ENCODE measurements at places on chromosomes 11 and 22.

DNA sequence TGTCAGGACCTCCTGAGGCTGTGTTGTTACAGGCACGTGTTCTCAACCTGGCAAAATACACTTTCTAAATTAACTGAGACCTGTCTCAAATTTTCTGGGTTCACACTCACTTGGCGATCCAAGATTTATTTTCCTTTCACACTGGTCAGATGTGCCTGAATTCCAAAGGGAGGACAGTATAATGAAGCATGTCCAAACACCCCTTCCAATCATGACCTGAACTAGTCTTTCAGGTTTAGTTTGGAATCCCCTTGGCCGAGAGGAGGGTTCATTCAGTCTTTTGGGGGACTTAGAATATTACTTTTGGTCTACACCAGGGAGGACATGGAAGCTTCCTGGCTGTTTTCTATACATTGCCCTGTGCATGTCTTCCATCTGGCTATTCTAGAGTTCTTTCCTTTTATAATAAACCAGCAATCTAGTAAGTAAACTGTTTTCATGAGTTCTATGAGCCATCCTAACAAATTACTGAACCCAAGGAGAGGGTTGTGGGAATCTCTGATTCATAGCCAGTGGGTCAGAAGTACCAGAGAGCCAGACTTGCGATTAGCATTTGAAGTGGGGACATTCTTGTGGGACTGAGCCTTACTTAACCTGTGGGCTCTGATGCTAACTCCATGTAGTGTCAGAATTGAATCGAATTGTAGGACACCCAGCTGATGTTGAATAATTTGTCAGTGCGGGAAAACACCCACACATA, 14.8 kb upstream of the TMEM216 start:
- no peak overlapping the region for H3K27ac ChIP-seq
- no peaks in the 10 kb centered on the region for H3K4me1 ChIP-seq
- DNase-seq: no peak
- H3K4me3 ChIP-seq: no peak overlapping the region

DNA sequence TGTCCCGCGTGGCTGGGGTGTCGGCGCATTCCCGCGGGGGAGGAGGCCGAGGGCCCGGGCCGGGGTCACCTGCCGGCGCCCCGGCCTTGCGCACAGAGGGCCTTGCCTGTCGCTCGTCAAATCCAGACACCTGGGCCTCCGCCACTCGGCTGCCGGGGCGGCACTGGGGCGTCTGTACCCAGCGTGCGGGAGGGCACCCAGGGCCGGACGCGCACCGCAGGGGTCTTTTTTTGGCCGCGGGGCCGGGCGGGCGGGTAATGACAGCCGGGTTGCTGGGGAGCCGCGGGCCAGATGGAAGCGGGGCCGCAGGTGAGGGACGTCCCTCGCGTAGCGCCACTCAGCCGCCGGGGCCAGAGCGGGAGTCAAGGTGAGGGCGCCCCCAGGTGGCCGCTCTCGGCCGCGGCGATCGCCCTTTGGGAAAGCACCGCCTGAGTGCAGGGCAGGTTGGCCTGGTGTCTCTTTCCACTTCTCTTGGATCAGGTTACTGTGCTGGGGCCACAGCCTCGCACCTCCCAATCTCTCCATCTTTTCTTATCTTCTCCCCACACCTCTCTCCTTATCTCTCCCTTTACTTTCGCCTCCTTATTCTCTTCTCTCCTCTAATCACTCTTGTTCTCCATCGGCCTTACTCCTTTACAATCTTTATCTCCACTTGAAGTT, 3.5 kb downstream of the PHLDB1 start:
- no peaks in the 10 kb centered on the region for H3K36me3 ChIP-seq
- H3K27me3 ChIP-seq: no peaks in the 10 kb centered on the region
- no peak for DNase-seq
- H3K4me1 ChIP-seq: peaks cover 11% of the 10 kb centered on the region
- peak overlapping the region; percentile 35 for H3K27ac ChIP-seq

DNA sequence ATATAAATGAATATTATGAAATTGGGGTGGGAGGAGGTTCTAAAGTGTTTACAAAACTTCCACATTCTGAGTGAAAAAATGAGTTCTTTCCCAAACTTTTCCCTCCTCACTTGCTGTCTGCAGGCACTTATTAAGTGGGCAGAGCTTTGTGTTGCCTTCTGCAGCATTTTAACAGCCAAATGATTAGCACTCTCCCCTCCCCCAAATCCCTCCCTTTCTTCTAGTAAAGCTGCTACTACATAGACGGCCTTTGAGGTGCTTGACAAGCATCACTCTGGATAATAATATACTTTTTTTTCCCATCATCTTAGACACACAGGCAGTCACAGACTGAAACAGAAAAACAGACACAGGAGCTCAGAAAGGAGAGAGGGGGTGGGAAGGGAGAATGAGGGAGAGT, 493.5 kb downstream of the DLG2 start:
- no peaks in the 10 kb centered on the region for H3K27me3 ChIP-seq
- no peak overlapping the region for H3K27ac ChIP-seq
- no peak overlapping the region for H3K4me3 ChIP-seq
- no peak for DNase-seq
- H3K4me1 ChIP-seq: no peaks in the 10 kb centered on the region
- no peaks in the 10 kb centered on the region for H3K36me3 ChIP-seq

DNA sequence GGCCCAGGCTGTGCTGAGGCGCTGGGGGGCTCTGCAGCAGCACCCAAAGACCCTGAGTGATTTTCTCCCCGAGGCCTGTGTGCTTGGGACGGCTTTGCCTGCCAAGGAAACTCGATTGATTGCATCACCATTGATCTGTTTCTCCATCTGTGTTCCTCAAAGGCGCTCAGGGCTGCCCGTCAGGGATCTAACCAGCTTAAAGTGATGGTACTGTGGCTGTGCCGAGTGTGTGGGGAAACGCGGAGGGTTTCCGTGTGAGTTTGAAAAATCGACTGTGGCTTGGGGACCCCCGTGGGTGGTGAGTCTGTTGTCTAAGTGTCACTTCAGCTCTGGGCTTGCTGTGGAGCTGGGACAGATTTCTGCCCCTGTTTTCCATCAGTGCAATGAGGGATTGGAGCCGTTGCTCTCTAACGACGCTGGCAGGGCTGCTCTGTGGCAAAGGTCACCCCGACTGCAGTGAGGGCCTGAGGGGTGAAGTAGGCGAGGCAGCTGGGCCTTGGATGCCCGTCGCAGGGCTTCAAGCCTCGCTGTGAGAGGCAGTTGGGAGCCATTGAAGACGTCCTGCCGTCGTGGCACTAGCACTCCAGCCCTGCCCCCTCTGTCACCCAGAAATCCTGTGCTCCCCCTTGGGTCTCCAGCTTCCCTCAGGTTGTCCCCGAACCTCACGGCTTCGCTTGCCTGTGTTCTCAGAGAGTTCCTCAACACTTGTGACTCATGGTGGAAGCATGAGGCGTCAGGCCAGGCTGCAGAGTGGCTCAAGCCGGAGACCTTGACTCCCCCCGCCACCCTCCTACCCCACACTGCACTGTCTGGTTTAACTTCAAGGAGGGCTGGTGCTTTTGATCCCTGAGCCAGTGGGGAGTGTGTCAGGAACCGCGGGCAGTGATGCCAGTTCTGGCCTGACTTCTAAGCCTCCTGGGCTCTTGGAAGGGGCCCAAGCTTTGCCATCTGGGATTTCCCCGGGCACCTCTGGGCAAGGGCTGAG, 21.8 kb downstream of the CACNA1I start:
- no peak for DNase-seq
- peaks cover 23% of the 10 kb centered on the region for H3K4me1 ChIP-seq
- no peak overlapping the region for H3K4me3 ChIP-seq
- H3K36me3 ChIP-seq: no peaks in the 10 kb centered on the region
- H3K27ac ChIP-seq: peak overlapping the region; percentile 66

DNA sequence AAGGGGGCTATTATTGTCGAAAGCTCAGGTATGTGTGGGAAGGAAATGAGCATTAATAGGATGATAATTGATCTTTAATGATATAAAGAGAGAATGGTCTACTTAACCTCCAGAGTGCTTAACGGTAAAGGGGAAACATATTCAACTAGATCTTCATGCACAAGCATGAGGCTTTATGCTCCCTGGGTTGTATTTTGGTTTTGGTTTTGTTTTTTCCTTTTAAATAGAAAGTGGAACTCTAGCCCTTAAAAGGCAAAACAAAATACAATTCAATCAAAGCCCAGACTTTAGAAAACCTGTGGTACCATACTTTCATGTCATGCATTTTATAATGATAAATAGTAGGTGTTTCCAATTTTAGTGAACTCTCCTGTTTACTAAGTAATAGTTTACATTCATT, 622.7 kb downstream of the METTL15 start:
- no peak overlapping the region for H3K27ac ChIP-seq
- DNase-seq: no peak
- H3K27me3 ChIP-seq: no peaks in the 10 kb centered on the region
- no peaks in the 10 kb centered on the region for H3K4me1 ChIP-seq
- no peak overlapping the region for H3K4me3 ChIP-seq
- no peaks in the 10 kb centered on the region for H3K36me3 ChIP-seq

DNA sequence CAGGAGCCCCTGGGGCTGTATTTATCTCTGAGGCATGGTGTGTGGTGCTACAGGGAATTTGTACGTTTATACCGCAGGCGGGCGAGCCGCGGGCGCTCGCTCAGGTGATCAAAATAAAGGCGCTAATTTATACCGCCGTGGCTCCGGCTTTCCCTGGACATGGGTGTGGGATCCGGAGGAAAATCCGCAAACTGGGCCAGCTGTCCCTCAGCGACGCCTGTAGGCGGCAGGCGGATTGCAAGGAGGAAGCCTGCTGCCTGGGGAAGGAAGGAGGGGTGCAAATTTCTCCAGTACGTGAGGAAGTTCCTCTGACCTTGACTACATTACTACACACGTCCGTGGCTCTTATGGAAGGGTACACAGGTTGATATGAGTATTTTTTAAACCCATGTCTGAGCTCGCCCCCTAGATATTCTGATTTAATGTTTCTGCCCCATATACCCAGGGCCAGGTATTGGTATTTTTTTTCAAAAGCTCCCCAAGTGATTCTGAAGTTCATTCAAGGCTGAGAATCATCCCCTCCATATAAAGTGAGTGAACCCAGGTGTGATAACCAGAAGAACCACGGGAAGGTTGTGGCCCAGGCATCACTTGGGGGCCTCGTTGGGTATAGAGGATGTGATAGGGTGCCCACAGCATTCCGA, 2.8 kb downstream of the MYOD1 start:
- no peak overlapping the region for H3K4me3 ChIP-seq
- DNase-seq: no peak
- H3K27me3 ChIP-seq: peaks cover 22% of the 10 kb centered on the region

GRCh38 chr11:2363577-2364370, 13.3 kb upstream of the CD81 start:
- DNase-seq: no peak
- H3K27me3 ChIP-seq: no peaks in the 10 kb centered on the region
- H3K4me3 ChIP-seq: no peak overlapping the region
- H3K4me1 ChIP-seq: no peaks in the 10 kb centered on the region
- no peak overlapping the region for H3K27ac ChIP-seq
- no peaks in the 10 kb centered on the region for H3K36me3 ChIP-seq

DNA sequence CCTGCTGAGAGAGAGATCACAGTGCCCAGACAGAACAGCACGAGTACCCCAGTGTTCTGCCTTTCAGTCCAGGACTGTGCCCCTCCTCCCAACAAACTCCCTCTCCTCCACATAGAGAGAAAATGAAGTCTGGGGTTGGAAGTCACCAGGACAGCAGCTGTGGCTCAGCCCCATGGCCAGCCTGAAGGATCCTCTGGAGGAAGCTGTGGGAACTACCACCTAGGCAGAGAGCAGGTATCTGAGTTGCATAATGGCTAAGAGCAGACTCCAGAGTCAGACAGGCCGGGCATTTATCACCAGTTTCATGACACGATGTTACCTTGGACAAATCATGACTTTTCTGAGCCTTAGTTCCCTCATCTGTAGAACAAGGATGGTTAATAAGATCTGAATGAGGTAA, 61.2 kb upstream of the RRAS2 start:
- DNase-seq: no peak
- no peak overlapping the region for H3K4me3 ChIP-seq
- H3K27me3 ChIP-seq: no peaks in the 10 kb centered on the region

DNA sequence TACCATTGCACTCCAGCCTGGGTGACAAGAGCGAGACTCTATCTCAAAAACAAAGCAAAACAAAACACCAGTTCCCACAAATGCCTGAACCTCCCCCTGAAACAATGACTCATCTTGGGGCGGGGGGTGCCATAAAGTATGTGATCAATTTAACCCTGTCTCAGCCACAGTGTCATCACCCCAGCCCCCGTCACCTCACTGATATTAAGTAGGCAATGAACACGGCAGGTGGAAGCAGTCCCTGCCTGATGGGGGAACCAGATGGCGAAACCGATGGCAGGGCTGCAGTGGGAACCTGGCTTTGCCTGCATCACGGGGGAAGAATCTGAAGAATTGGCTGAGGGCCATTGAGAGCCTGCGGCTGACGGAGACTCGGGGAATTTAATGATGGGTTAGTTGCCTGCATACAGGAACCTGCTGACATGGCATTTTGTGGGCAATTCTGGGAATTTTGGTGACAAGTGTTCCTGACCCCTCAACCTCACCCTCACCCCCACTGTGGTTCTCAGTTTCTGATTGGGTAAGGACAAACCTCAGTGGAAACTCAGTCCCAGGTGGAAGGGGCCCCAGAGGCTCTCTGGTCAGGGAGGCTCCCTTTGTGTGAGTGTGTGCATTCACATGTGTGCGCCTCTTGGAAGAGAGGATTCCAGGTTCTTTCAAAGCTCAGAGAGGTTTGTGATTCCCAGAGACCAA, 39.1 kb upstream of the SHISAL1 start:
- no peaks in the 10 kb centered on the region for H3K4me1 ChIP-seq
- H3K4me3 ChIP-seq: no peak overlapping the region
- H3K27me3 ChIP-seq: no peaks in the 10 kb centered on the region
- H3K27ac ChIP-seq: no peak overlapping the region
- DNase-seq: no peak

GRCh38 chr11:64560139-64560771, 30.8 kb upstream of the SLC22A12 start:
- H3K36me3 ChIP-seq: no peaks in the 10 kb centered on the region
- no peak overlapping the region for H3K27ac ChIP-seq
- no peaks in the 10 kb centered on the region for H3K4me1 ChIP-seq
- DNase-seq: no peak
- H3K27me3 ChIP-seq: no peaks in the 10 kb centered on the region

- H3K27me3 ChIP-seq: peaks cover 5% of the 10 kb centered on the region
- H3K4me3 ChIP-seq: no peak overlapping the region
- H3K36me3 ChIP-seq: no peaks in the 10 kb centered on the region
- no peak overlapping the region for H3K27ac ChIP-seq
Observed at GRCh38 chr11:2273771-2274170, 3.4 kb upstream of the ASCL2 start.

DNA sequence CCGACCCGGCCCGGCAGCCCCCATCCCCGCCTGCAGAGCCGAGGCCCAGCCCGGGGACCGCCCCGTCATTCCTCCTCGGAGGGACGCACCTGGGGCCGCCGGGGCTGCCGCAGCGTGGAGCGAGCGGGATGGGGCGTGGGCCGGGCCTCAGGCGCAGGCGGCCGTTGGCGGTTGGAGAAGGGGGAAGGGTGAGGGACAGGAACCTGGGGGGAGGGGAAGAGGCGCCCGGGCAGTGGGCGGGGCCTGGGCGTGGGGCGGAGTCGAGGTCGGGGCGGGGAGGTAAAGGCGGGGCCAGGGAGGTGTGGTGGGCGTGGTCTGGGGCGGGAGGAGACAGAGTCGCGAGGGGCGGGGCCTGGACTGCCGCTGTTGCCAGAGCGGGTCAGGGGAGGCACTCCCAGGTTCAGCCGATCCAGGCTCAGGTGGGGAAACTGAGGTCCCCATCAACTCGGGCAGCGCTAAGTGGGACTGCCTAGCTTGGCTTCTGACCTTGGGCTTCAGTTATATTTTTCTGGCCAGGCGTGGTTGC, at the start of gene TESMIN:
TSS of gene TESMIN (minus strand) at position 190 of the 526 bp plus-strand sequence. CDS start 860 bp downstream, outside the sequence.
- H3K4me3 ChIP-seq: peak within 1 kb of the TSS; percentile 62
- no peaks in the 10 kb centered on the region for H3K27me3 ChIP-seq
- peak; percentile 32 for DNase-seq
- no peaks in the 10 kb centered on the region for H3K36me3 ChIP-seq
- peaks cover 26% of the 10 kb centered on the region for H3K4me1 ChIP-seq
- peak within 1 kb of the TSS; percentile 36 for H3K27ac ChIP-seq

Measured in Panc1 (cell line).